Testis (tissue), 5 donors: ENCODE measurements at places on chromosomes 7 and 10. TPM values are rescaled to one million over a fixed set of nuclear protein-coding genes. Genes with fewer than 3 reads are reported as not detected.

GRCh38 chr7:32379510-32380112, 110.6 kb downstream of the LSM5 start:
- H3K27me3 ChIP-seq = no peaks in the 10 kb centered on the region
- no peak overlapping the region for H3K27ac ChIP-seq
- no peak for DNase-seq
- H3K4me3 ChIP-seq = no peak overlapping the region
- H3K4me1 ChIP-seq = no peaks in the 10 kb centered on the region
- H3K36me3 ChIP-seq = no peaks in the 10 kb centered on the region

- DNase-seq = peak; percentile 24
- H3K4me1 ChIP-seq = peaks cover 21% of the 10 kb centered on the region
- H3K36me3 ChIP-seq = no peaks in the 10 kb centered on the region
- no peaks in the 10 kb centered on the region for H3K27me3 ChIP-seq
Observed at GRCh38 chr7:139358541-139359365, 941 bp upstream of the LUC7L2 start.

GRCh38 chr7:5694221-5694754, 87.2 kb downstream of the RNF216 start:
- no peaks in the 10 kb centered on the region for H3K27me3 ChIP-seq
- H3K27ac ChIP-seq = peak overlapping the region; percentile 81
- DNase-seq = no peak
- no peaks in the 10 kb centered on the region for H3K36me3 ChIP-seq
- H3K4me3 ChIP-seq = no peak overlapping the region

- H3K36me3 ChIP-seq = no peaks in the 10 kb centered on the region
- no peak overlapping the region for H3K4me3 ChIP-seq
- H3K27ac ChIP-seq = no peak overlapping the region
Observed at GRCh38 chr7:117237646-117238045, 85.2 kb downstream of the WNT2 start.

DNA sequence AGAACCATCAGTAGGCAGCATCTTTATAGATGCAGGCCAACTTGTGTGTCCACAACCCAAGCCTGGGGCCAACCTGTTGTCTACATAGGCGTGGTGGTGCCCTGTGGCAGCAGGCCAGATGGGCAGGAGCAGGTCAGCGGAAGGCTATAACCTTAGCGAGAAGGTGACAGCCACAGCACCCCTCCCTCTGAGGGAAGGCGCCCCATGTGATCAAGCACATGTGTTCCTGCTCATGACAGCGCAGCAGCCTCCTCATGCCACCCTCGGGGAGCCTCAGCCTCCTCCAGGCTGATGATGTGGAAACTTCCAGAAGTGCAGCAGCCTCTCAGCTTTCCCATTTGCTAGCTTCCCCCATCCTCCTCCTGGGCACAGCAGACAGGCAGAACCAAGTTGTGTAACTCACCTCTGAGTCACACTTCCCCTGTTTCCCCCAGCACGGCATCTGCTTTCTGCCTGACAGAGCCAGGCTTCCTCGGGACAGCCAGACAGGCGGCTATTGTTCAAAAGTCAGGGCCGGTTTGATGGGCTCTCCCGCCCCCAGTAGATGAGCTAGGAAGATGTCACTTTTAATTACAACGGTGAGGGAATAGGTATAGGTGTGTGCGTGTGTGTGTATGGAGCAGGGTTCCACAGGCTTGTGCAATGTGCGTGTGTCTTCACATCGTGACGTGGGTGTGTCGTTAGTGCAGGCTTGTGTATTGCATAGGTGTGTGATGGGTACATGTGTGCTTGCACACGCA, 312.0 kb upstream of the ZMIZ1 start:
- DNase-seq = peak; percentile 43
- peaks cover 2% of the 10 kb centered on the region for H3K4me1 ChIP-seq
- no peaks in the 10 kb centered on the region for H3K27me3 ChIP-seq
- no peak overlapping the region for H3K27ac ChIP-seq

DNA sequence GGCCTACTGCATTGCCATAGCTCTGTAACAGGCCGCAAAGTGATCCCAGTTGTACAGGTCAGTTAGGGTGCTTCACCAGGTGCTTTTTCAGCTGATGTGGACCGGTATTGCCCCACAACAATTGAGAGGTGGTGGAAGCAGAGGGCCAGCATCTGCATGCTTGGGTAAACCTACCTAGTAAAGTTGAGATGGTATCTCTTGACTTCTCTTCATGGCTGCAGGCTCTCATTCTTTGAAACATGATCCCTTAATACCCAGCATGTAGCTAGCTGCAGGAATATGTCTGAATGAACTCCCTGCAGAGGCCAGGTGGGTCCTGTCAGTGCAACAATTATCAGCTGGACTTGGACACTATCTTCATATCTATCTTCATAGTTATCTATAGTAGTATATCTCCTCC, 60.7 kb upstream of the CCDC6 start:
- DNase-seq = no peak
- H3K4me3 ChIP-seq = no peak overlapping the region
- H3K4me1 ChIP-seq = no peaks in the 10 kb centered on the region
- H3K36me3 ChIP-seq = no peaks in the 10 kb centered on the region

DNA sequence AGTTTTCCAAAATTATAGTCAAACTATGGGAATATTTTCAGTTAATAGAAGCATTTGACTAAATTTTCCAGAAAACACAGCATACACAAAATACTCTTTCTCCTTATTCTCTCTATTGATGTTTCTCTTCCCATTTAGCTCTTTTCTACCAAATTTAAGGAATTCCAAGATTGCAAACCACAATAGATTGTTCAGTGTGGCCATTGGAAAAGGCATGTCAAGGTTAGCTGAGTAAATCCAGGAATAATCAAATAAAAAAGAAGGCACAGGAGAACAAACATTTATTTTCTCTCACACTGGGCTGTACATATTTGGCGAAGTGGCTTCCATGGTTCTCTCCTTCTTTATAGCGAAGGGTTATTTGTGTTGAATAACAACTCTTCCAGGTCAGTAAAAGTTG, 117.3 kb downstream of the THSD7A start:
- H3K27me3 ChIP-seq = no peaks in the 10 kb centered on the region
- no peak overlapping the region for H3K27ac ChIP-seq
- no peak for DNase-seq

DNA sequence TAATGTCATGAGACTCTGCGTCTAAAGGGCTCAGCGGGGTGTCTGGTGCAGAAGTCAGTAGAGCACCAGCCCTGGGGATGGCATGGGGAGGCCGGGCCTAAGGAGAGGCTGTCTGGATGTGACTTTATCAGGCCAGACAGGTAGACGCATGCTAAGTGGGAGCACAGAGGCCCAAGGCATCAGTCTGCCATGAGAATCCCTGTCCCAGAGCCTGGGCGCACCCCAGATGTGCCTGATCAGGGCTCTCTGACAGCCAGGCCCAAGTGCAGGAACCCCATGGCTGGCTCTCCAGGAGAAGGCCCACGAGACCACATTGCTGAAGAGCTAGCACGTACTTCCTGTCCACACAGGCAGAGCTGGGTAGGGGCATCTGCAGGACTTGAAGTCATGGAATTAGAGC, 48.0 kb upstream of the CPXM2 start:
- no peak for DNase-seq
- H3K4me3 ChIP-seq = no peak overlapping the region
- H3K4me1 ChIP-seq = peaks cover 5% of the 10 kb centered on the region

DNA sequence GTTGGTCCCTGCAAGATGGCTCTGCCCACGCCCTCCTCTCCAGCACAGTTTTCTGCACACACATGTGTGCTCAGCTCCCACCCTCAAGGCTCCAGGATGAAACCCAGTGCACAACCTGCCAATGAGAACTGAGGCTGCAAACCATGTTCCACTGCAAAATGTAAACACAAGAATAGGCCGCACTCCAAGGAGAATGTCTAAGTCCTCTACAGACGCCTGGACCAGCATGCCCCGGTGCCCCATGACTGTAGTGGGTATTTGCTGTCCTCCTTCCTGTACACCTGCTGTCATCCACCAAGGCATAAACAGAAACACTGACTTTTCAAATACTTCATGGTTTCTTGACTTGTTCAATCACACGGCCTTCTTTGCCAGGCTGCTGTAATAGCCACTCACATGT, 72.6 kb downstream of the COBL start:
- H3K27me3 ChIP-seq = no peaks in the 10 kb centered on the region
- no peak overlapping the region for H3K4me3 ChIP-seq
- DNase-seq = no peak
- H3K36me3 ChIP-seq = no peaks in the 10 kb centered on the region
- H3K27ac ChIP-seq = no peak overlapping the region

GRCh38 chr10:88848499-88848898, 3.1 kb downstream of the ANKRD22 start:
- H3K4me3 ChIP-seq = no peak overlapping the region
- DNase-seq = no peak
- H3K27me3 ChIP-seq = no peaks in the 10 kb centered on the region
- H3K4me1 ChIP-seq = no peaks in the 10 kb centered on the region
- H3K27ac ChIP-seq = no peak overlapping the region

DNA sequence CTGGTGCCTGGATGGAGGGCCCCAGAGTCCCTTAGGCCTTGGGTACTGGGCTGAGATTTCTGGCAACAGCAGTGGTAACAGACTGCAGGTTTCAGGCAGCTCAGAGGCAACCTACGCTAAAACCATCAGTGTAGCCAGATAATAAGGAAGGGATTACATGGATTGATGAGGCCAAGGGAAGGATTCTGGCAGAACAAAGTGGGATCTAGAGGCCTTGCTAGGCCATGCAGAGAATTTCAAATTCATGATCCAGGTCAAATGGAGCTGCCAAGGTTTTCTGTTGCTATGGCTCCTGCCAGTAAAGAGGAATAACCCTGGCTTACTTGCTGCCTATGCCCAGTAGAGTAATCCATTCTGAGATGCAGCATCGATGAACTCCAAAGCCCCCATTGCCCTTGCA, 445.7 kb downstream of the ADRA2A start:
- H3K27me3 ChIP-seq = no peaks in the 10 kb centered on the region
- H3K27ac ChIP-seq = no peak overlapping the region
- no peak for DNase-seq

- no peaks in the 10 kb centered on the region for H3K27me3 ChIP-seq
- no peaks in the 10 kb centered on the region for H3K36me3 ChIP-seq
- no peaks in the 10 kb centered on the region for H3K4me1 ChIP-seq
- no peak for DNase-seq
- H3K4me3 ChIP-seq = no peak overlapping the region
- H3K27ac ChIP-seq = no peak overlapping the region
Observed at GRCh38 chr10:104488439-104488832, 134.8 kb downstream of the CFAP58 start.

GRCh38 chr7:107666790-107667189, 6.2 kb downstream of the SLC26A4 start:
- H3K4me3 ChIP-seq = no peak overlapping the region
- no peaks in the 10 kb centered on the region for H3K27me3 ChIP-seq
- H3K4me1 ChIP-seq = peaks cover 4% of the 10 kb centered on the region
- H3K36me3 ChIP-seq = no peaks in the 10 kb centered on the region
- no peak for DNase-seq

- H3K27me3 ChIP-seq = no peaks in the 10 kb centered on the region
- H3K4me3 ChIP-seq = no peak overlapping the region
- no peak overlapping the region for H3K27ac ChIP-seq
- DNase-seq = no peak
- H3K36me3 ChIP-seq = no peaks in the 10 kb centered on the region
Observed at GRCh38 chr7:98779800-98780587, 89.8 kb downstream of the TMEM130 start.

The PVRIG gene
- total RNA-seq = 3.3 TPM

The PIK3CG gene
- 6.5 TPM for total RNA-seq

The SCART1 gene
- total RNA-seq = 11.6 TPM

The LEP gene
- 0.31 TPM for total RNA-seq

The DDX50 gene
- total RNA-seq = 45.3 TPM

The DPYSL4 gene
- total RNA-seq = 21.0 TPM

The TRPV5 gene
- total RNA-seq = 1.4 TPM
